ENCODE measurements at places on chromosomes 5 and 9.
A peak's percentile ranks its signal among the peaks of the same experiment; 100 is the strongest.

GRCh38 chr9:113573046-113573958 lies 109.8 kb downstream of the RGS3 start:
- no peak overlapping the region for H3K4me3 ChIP-seq
- no peaks in the 10 kb centered on the region for H3K27me3 ChIP-seq
- peak; percentile 43 for DNase-seq
- peaks cover 20% of the 10 kb centered on the region for H3K4me1 ChIP-seq
- no peak overlapping the region for H3K27ac ChIP-seq
- no peaks in the 10 kb centered on the region for H3K36me3 ChIP-seq

GRCh38 chr5:164362835-164363234 lies 857.4 kb downstream of the MAT2B start:
- no peak overlapping the region for H3K27ac ChIP-seq
- no peaks in the 10 kb centered on the region for H3K27me3 ChIP-seq
- H3K4me1 ChIP-seq, result peaks cover 33% of the 10 kb centered on the region
- DNase-seq, result no peak
- H3K4me3 ChIP-seq, result no peak overlapping the region
- H3K36me3 ChIP-seq, result peaks cover 4% of the 10 kb centered on the region

DNA sequence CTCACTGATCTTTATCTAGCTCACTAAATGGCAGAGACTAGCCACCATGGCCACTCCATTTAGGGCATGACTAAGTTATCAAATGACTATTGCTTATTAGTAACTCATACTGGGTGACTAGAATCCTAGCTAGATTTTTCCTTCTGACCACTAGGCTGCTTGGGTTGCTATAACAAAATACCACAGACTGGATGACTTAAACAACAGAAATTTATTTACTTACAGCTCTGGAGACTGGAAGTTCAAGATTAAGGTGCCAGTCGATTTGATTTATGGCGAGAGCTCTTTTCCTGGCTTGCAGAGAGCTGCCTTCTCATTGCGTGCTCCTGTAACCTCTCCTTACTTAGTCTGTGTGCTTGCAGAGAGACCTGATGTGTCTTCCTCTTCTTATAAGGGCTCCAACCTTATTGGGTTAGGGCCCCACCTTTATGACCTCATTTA lies 55.0 kb upstream of the APC start:
- H3K4me3 ChIP-seq, result no peak overlapping the region
- H3K4me1 ChIP-seq, result peaks cover 24% of the 10 kb centered on the region
- H3K27ac ChIP-seq, result no peak overlapping the region
- no peaks in the 10 kb centered on the region for H3K27me3 ChIP-seq

DNA sequence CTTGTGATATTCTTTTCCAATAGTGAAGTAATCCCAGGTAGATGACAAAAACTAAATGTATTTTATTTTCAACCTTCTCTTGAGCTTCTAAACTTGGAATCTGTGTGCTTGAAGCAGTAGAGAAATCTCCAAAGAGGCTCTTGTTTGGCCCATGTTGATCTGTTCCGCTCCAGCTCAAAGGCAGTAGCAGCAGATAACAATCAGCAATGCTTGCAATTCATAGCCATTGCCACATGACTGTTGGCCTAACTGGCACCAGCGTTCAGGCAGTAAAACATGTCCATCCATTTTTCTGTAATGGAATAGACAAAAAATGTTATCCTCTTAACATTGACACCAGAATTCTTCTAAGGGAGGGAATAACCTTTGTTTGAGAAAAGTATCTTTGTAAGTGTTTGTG lies 270.7 kb upstream of the MSX2 start:
- no peaks in the 10 kb centered on the region for H3K36me3 ChIP-seq
- no peaks in the 10 kb centered on the region for H3K27me3 ChIP-seq
- H3K4me1 ChIP-seq, result no peaks in the 10 kb centered on the region
- no peak for DNase-seq

DNA sequence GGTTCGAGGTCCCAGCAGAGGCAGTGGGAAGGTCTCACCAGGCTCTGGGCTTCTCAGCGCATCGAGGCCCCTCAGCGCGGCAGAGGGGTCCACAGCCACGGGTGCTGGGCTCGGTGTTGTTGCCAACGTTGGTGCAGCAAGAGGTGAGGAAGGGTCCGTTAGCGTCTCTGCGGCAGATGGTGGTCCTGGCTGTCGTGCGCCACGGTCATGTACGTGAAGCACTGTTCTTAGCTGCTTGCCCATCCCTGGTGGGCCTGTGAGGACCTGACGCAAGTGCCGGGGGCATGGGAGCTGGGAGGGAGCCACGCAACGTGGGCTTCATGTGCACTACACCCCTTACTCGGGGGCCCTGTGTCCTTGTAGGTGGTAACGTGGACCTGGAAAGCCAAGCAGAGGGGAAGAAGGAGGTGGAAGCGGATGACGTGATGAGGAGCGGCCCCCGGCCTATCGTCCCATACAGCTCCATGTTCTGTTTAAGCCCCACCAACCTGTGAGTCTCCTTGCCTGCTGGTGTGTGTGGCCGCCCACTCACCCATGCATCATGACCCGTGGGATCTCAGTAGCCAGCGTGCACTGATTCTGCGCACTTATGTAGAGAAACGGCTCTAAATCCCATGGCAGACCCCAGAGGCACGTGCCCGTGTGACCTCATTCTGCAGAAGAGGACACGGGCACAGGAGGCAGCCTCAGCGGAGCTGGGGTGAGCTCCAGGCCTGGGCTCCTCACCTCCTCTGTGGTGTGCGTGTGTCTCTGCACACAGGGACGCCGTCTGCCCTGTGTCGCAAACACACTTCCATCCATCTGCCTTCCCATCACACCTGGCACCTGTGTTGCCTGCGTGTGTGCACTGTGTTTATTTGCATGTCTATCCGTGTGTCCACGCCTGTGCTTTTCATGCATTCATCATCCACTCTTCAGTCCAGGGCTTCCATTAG lies 166.1 kb downstream of the CACNA1B start:
- no peaks in the 10 kb centered on the region for H3K4me1 ChIP-seq
- no peak overlapping the region for H3K27ac ChIP-seq
- no peaks in the 10 kb centered on the region for H3K27me3 ChIP-seq
- H3K4me3 ChIP-seq, result no peak overlapping the region
- no peaks in the 10 kb centered on the region for H3K36me3 ChIP-seq

GRCh38 chr9:119801311-119801710 lies 432.1 kb upstream of the BRINP1 start:
- no peak for DNase-seq
- no peaks in the 10 kb centered on the region for H3K27me3 ChIP-seq
- H3K27ac ChIP-seq, result no peak overlapping the region
- no peaks in the 10 kb centered on the region for H3K36me3 ChIP-seq

- peaks cover 10% of the 10 kb centered on the region for H3K27me3 ChIP-seq
- H3K4me1 ChIP-seq, result peaks cover 6% of the 10 kb centered on the region
- H3K4me3 ChIP-seq, result no peak overlapping the region
- H3K36me3 ChIP-seq, result no peaks in the 10 kb centered on the region
- DNase-seq, result no peak
These were observed 2.4 kb upstream of the CCDC112 start for GRCh38 chr5:115298811-115299210.

- no peak overlapping the region for H3K4me3 ChIP-seq
- peaks cover 3% of the 10 kb centered on the region for H3K4me1 ChIP-seq
- H3K36me3 ChIP-seq, result no peaks in the 10 kb centered on the region
- no peak overlapping the region for H3K27ac ChIP-seq
- peak; percentile 93 for DNase-seq
These were observed 13.8 kb upstream of the PLEKHG4B start for GRCh38 chr5:77957-78804.

DNA sequence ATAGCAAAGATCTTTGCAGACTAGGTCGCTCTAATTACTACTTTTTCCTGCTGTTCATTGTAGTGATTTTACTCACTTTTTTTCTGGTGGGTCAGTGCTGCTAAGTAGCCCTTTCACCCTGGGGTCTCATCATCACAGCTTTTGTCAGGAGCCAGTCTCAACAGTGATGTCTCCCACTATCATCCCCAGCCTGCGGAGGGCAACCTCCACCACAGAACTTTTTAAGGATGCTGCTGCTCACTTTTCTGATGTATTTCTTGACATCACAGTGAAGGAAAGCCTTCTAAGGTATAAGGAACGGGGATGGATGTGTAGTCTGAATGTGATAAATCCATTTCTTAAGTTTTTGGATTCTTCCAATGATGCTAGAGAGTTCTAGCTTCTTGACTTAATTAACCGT lies 242.5 kb upstream of the RIOK2 start:
- no peaks in the 10 kb centered on the region for H3K27me3 ChIP-seq
- H3K27ac ChIP-seq, result no peak overlapping the region
- no peaks in the 10 kb centered on the region for H3K4me1 ChIP-seq
- H3K4me3 ChIP-seq, result no peak overlapping the region
- H3K36me3 ChIP-seq, result no peaks in the 10 kb centered on the region
- DNase-seq, result no peak

DNA sequence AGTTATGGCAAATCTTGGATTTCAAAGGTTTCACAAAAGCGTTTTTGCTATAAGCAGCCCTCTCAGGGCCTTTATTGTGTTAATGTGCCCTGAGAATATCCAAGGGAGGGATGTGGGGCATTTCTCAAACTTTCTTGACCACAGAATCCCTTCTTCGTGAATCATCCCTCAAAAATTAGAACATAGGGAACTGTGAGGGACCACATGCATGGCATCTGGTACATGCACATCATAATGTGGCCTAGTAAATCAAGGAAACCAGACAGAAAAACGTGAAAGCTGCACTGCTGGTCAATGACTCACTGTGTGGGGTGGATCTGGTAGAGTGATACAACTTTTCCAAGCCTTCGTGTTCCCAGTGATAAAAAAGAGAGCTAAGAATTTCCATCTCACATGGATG lies 22.4 kb downstream of the DDX31 start:
- peaks cover 71% of the 10 kb centered on the region for H3K36me3 ChIP-seq
- H3K27ac ChIP-seq, result peak overlapping the region; percentile 91
- peak; percentile 80 for DNase-seq
- peaks cover 30% of the 10 kb centered on the region for H3K4me1 ChIP-seq

- no peaks in the 10 kb centered on the region for H3K36me3 ChIP-seq
- DNase-seq, result peak; percentile 9
- no peak overlapping the region for H3K27ac ChIP-seq
- H3K4me3 ChIP-seq, result no peak overlapping the region
- H3K27me3 ChIP-seq, result peaks cover 32% of the 10 kb centered on the region
These were observed 5.3 kb downstream of the ABO start for GRCh38 chr9:133269537-133270362.

GRCh38 chr9:94639061-94639998 lies at the start of gene FBP1:
Gene FBP1, minus strand, starts transcription at chr9:94639518. Its CDS starts 208 bp downstream, at chr9:94639310.
- H3K4me3 ChIP-seq, result peak within 1 kb of the TSS; percentile 74
- H3K27me3 ChIP-seq, result peaks cover 19% of the 10 kb centered on the region
- H3K27ac ChIP-seq, result no peak within 1 kb of the TSS
- DNase-seq, result peak; percentile 86

- DNase-seq, result no peak
- H3K4me1 ChIP-seq, result peaks cover 7% of the 10 kb centered on the region
- H3K27ac ChIP-seq, result no peak overlapping the region
- H3K4me3 ChIP-seq, result no peak overlapping the region
These were observed 3.6 kb upstream of the PTGR1 start for GRCh38 chr9:111603041-111603440.

DNA sequence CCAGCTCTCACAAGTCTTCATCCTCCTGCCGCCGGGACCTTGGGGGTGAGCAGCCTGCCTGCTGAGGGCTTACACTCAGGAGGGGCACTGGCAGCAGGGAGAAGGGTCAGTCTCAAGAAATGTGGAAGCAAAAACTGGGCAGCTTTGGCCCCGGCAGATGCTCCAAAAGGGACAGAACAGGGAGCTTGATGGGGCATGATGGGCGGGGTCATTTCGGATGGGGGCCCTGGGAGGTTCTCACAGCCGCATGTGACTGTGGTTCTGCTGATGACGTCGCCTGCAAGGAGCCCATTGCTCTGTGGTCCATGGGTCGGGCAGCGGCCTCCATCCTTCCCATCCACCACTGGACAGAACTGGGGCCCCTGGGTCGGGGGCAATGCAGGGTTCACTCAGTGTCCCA lies 76.6 kb downstream of the OLFM1 start:
- H3K4me1 ChIP-seq, result no peaks in the 10 kb centered on the region
- no peak overlapping the region for H3K27ac ChIP-seq
- H3K27me3 ChIP-seq, result no peaks in the 10 kb centered on the region
- peak; percentile 50 for DNase-seq
- H3K4me3 ChIP-seq, result no peak overlapping the region

DNA sequence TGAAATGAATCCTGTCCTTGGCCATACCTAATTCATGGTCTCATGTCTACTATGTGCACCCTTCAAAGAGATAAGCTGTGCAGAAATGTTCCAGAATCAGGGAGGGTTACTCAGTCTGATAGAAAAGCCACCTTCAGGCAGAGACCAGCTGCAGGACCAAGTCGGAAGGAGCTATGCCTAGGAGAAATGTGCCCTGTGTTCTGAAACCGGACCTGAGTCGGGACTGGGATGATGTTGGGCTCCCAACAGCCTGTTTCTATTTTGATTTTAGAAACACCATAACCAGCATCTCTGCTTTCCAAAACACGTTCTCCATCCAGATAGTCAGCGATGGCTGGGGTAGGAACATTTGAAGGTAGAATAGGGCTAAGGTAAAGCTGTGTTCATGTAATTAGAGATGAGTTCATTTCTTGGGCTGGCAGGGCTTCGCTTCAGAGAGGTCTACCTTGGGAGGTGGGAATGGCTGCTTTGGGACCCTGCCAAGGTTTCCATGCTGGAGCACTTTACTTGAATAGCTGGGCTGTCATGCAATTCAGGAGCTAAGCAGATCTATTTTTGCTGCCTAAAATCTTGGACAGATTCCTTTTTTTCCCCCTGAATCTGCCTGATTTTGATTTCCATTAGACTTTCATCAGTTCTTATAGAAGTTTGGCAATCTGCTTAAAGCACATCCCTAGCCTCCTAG lies 2.8 kb downstream of the ADCY2 start:
- H3K4me3 ChIP-seq, result no peak overlapping the region
- DNase-seq, result peak; percentile 34
- no peak overlapping the region for H3K27ac ChIP-seq
- peaks cover 14% of the 10 kb centered on the region for H3K27me3 ChIP-seq
- no peaks in the 10 kb centered on the region for H3K36me3 ChIP-seq

Measured in osteoblast (primary cell).